Testis (tissue), 5 donors: ENCODE measurements at places on chromosomes 12 and 14. TPM values are rescaled to one million over a fixed set of nuclear protein-coding genes. Genes with fewer than 3 reads are reported as not detected.

The LTBR gene
- polyA plus RNA-seq = 36.6 TPM

- no peak for DNase-seq
Observed at GRCh38 chr12:2288875-2289274, 236.1 kb downstream of the CACNA1C start.

GRCh38 chr12:106291342-106291741, 11.2 kb upstream of the TCP11L2 start:
- DNase-seq = no peak

DNA sequence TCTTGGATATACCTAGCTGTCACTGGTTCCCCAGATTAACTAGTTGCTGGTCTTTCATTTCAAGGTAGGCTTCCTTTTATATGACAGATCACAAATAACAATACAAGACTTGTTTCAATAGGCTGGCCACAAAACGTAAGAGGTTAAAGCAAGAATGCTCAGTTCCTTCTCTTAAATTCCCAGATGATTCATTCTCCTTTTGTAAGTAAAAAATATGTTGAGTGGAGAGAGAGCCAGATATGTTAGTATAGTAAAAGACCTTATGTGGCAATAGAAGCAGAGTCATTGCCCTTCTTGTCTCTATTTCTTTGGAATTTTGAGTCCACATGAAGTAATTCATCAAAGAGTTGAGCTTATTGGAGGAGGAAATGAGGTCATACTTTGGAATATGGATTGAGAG, 939.0 kb upstream of the ATXN7L3B start:
- DNase-seq = no peak

- peak; percentile 73 for DNase-seq
Observed at GRCh38 chr14:47675466-47676314, at the start of gene MDGA2. Gene MDGA2 (minus strand): TSS chr14:47675605.

The FOXM1 gene
- 59.7 TPM for polyA plus RNA-seq

The SYNE3 gene
- polyA plus RNA-seq = 8.3 TPM

DNA sequence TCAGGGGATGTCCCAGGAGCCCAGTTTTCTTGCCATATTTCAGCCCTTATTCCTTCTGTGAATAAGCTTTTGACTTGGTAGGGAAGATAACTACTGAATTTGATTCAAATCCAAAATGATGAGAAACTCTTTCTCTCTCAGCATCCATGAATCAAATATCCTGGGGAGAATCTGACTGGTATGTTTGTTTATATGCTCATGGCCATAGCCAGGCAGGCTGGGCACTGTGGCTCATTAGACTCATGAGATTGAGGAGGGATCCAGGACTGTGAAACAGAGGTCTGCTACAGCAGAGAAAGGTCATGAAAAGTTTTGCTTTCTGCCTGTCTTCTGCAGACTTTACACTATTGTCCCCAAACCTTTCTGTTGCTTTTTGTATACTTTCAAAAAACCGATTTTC, 346.4 kb upstream of the ATP2B1 start:
- no peak for DNase-seq

DNA sequence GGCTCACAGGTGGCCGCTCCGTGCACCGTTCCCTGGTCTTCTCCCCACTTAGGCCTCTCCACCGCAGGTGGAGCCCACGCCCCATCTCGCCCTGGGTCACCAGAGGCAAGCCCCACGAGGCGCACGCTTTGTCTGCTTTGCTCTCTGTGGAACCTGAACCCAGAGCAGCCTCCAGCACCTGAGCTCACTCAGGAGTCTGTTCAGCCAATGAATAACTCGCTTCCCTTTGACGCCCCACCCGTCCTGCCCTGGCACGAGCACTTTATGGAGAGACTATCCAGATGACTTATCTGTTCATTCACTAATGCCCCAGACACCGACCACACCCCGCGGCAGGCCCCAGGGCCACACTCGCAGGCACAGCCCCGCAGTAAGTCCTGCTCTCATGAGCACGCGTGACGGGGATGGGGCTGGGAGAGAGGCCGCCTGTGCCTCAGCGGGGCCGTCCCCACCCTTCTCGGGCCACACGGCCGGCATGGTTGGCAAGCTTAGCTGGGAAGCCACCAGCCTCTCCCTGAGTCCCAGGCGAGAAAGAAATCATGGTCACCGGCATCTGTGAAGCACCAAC, 85.0 kb downstream of the NOC4L start:
- DNase-seq = no peak

DNA sequence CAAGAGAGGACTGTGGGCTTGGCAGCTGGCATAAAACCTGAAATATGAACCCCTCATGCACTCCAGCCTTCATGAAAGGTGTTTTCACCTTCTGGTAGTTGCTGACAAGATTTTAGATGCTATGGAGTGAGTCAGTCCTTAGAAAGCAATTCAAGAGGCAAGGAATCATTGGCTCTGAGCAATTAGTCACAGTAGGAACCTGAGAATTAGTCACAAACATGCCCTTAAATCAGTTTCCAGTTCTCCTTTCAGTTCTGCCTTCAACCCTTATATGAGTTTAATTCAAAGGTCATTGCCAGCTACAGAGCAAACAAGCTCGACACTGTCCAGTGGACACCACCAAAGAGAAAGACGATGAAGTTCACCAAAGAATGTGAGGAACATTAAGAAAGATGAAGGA, 472.3 kb downstream of the GLT1D1 start:
- DNase-seq = no peak

GRCh38 chr12:48768147-48768546, 20.7 kb downstream of the ADCY6 start:
- DNase-seq = no peak

The SERPINA3 gene
- polyA plus RNA-seq = 28.2 TPM

DNA sequence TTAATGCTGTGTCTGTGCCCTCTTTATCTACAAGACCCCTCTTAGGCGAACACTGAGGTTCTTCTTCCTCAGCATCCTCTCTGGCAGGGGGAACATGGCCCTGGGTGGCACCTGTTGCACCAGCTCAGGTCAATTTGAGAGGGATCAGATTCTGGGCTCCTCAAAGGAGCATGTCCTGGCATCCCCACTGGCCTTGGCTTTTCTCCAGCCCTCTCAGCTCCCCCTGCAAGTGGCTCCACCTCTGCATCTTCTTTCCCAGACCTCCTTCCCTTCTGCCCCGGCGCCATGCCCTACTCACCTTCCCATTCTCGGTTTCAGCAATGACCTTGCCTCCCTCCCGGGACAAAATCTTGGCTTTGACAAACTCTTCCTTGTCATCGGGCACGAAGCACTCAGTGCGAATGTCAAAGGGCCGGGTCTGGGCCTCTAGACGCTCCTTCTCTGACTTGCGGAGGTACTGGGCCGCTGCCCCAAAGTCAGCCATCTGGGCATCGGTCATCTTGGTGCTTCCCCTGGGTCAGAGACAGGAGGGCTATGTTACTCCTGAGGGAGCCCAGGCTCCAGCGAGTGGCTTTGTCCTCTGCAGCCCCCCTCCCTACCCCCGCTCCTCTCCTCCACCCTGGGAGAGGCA, 1.2 kb downstream of the MYH6 start:
- no peak for DNase-seq

- DNase-seq = peak; percentile 40
Observed at GRCh38 chr12:53591301-53592206, 34.6 kb downstream of the ATF7 start.

- no peak for DNase-seq
Observed at GRCh38 chr12:116060764-116061163, 216.7 kb downstream of the MED13L start.

GRCh38 chr12:20403230-20403629, 34.9 kb downstream of the PDE3A start:
- DNase-seq = no peak

DNA sequence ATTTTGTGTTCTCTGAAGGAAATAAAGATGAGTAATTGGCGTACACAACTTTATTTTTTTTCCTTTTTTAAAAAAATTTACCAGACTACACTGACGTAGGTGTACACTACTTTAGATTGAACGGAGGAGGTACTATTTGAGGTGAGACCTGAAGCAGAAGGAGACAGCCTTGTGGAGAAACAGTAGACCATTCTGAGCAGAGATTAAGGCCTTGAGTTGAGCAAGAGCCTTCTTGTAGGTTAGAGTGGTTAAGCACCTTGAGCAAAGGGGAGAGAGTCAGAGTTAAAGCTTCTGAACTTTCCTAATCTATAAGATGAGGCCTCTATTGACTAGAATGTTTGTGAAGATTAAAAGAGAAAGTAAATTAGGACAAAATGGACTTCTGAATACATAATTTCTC, 2.5 kb downstream of the LEMD3 start:
- DNase-seq = no peak

The PPP1R1A gene
- polyA plus RNA-seq = 6.3 TPM

DNA sequence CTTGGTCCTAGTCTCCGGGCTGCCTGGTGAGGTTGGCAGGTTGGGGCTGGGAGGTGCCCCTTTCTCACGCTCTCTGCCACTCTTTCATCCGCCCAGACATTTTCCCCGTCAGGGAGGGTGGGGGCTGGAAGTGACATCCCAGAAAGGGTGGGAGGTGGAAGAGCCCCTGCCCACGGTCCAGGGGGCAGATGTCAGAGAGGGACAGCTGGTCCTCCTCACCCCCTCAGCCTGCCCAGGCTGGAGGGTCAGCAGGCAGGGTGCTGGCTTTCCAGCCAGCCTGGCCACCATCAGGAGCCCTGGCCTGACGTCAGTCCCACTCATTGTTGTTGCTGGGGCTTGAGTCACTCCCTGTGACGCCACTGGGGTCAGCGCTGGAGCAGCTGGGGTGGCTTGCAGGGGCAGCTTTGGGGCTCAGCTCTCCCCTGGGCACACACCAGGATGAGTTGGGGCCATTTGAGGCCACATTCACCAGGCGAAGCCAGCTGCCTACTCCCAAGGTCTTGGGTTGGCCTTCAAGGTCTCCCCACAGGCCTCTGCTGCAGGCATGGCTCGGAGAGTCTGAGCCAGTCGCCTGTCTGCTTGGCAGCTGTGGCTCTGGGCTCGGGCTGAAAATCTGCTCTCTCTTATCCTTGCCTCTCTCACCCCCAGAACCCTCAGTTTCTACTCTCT, 5.7 kb upstream of the ATG101 start:
- peak; percentile 69 for DNase-seq

The ABCC9 gene
- 2.1 TPM for polyA plus RNA-seq

- no peak for DNase-seq
Observed at GRCh38 chr14:95547626-95548327, 12.9 kb downstream of the GLRX5 start.

- no peak for DNase-seq
Observed at GRCh38 chr14:33934043-33934750, 16.7 kb downstream of the EGLN3 start.

The OTX2 gene
- 0.50 TPM for polyA plus RNA-seq

The OR6C2 gene
- not detected for polyA plus RNA-seq

GRCh38 chr12:47350062-47350408, 270.3 kb upstream of the AMIGO2 start:
- no peak for DNase-seq

The TROAP gene
- 61.7 TPM for polyA plus RNA-seq

DNA sequence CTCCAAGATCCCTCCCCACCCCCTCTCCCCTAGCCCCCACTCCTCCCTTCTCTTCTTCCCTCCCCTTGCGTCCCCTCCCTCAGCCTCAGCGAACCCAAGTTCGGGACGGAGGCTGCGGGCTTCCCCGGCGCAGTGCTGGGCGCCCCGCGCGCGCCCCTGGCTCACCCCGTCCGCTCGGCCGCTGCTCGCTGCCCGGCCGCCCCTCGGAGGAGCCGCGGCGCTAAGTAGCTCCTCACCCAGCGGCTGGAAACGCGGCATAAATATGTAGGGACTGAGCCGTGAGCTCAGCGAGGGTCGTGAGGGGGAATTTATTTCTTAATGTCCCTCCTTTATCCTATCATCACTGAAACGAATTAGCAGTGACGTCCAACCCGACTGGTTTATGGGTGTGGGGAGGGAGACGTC, at the start of gene NOS1:
NOS1 (minus strand) TSS at position 280 of the 405 bp plus-strand sequence. CDS start 30,557 bp downstream, outside the sequence.
- DNase-seq = no peak

- no peak for DNase-seq
Observed at GRCh38 chr12:112846619-112847018, 55.1 kb downstream of the RPH3A start.

The TRIM9 gene
- 2.1 TPM for polyA plus RNA-seq

DNA sequence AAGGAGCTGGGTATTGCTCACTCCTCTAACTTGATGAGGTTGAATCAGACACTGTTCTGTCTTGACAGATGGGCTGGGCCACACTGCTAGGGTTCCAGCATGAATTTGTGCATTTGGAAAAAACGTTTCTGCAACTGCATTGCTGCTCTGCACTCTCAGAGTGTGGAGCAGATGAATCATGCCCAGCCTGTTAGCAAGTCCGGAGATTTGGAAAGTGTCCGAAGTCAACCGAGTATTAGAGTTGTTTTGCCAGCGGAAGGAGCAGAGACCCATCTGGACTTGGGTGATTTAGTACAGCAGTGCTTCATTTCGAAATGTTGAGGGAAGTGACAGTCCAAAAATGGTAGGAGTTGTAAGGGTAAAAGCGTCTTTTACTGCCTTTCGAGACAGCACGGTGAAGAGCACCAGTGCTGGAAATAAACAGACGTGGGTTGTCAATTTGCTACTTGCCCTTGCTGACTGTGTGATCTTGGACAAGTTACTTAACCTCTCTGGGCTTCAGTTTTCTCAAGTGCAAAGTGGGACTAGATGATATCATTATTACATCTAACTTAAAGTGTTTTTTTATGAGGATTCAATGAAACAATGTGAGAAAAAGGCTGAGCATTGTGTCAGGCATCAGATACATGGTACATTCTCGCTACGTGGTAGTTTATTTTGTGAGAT, 139.5 kb downstream of the CHST11 start:
- DNase-seq = no peak

GRCh38 chr14:23112359-23113178, 6.5 kb downstream of the CEBPE start:
- DNase-seq = no peak

The SLC39A5 gene
- 3.9 TPM for polyA plus RNA-seq

DNA sequence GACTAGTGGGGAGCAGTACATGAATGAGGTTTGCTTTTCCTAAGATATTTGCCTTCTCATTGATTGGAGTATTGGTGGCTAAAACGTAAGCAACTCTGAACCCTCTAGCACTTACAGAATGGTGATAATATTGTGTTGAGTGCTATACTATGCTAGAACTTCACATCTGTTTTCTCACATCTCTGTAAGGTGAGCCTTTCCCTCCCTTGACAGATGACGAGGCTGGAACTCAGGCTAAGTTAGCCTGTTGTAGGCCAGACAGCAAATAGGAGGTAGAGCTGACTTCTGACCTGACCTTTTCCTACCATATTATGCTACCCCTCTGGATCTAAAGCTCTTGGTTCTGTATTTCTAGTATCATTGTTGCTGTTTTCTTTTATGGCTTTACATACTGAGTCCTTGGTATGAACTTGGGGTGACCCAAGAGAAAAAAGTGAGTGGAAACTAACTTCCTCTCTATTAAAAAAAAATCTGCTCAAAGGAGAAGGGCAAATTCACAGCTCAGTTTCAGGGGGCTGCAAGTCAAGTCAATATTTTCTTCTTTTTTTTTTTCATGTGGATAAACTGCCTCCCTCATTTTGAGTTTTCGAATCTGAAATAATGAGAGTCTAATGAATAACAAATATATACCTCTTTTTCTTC, 85.9 kb downstream of the CRADD start:
- DNase-seq = no peak

The PRB2 gene
- polyA plus RNA-seq = 1.3 TPM

The PLEKHA5 gene
- 22.4 TPM for polyA plus RNA-seq

DNA sequence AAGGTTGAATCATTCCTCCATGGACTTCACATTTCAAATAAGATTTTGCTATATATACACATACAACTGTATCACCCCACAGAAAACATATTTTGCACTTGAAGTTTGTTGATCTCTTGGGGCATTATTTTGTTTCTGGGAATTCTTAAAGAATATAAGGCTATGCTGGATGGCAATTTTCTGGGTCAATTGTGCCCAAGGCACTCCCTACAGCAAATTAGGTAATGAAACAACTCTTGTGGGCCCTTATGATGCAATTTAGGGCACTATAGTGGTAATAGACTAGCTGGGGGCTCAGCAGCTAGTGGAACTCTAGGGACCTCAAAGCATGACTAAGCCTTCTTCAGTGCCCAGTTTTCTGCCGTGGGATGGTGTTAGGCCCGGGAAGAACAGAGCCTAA, 444.4 kb downstream of the NRXN3 start:
- DNase-seq = no peak

- no peak for DNase-seq
Observed at GRCh38 chr14:54258382-54258781, 138.4 kb upstream of the CDKN3 start.
